ENCODE measurements at places on chromosomes 4 and X. TPM values are rescaled to one million over a fixed set of nuclear protein-coding genes. Genes with fewer than 3 reads are reported as not detected.

H2BW1 gene
- not detected for total RNA-seq

GRCh38 chrX:55107911-55108310 is 19.1 kb downstream of the PAGE2 start:
- no peak overlapping the region for H3K4me3 ChIP-seq
- no peaks in the 10 kb centered on the region for H3K36me3 ChIP-seq
- no peak overlapping the region for H3K27ac ChIP-seq
- no peaks in the 10 kb centered on the region for H3K4me1 ChIP-seq

- no peaks in the 10 kb centered on the region for H3K36me3 ChIP-seq
- no peaks in the 10 kb centered on the region for H3K4me1 ChIP-seq
- H3K27me3 ChIP-seq: no peaks in the 10 kb centered on the region
- no peak overlapping the region for H3K4me3 ChIP-seq
- peak overlapping the region; percentile 45 for H3K27ac ChIP-seq
Observed at GRCh38 chr4:76804096-76804495, 93.8 kb downstream of the SOWAHB start.

- H3K4me1 ChIP-seq: peaks cover 2% of the 10 kb centered on the region
- H3K27me3 ChIP-seq: no peaks in the 10 kb centered on the region
- H3K36me3 ChIP-seq: peaks cover 8% of the 10 kb centered on the region
- H3K4me3 ChIP-seq: peak within 1 kb of the TSS; percentile 55
Observed at GRCh38 chr4:147480891-147481576, at the start of gene EDNRA. Gene EDNRA, plus strand, starts transcription at chr4:147481097. Its CDS starts 4,585 bp downstream, at chr4:147485682.

DNA sequence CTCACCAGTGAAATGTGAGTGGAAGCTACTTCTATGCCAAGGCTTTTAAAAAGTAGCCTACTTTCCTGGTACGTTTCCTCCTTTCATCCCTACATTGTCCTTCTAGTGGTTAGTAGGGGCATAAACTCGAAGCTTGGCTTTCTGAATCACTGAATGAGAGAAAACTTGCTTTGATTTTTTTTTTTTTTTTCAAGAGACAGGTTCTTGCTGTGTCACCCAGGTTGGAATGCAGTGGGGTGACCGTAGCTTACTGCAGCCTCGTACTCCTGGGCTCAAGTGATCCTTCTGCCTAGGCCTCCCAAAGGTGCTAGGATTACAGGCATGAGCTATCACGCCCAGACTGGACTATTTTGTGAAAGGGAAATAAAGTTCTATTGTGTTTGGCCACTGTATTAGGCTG is 89.1 kb upstream of the IGFBP7 start:
- H3K27ac ChIP-seq: no peak overlapping the region
- H3K4me3 ChIP-seq: no peak overlapping the region
- H3K4me1 ChIP-seq: no peaks in the 10 kb centered on the region
- DNase-seq: no peak
- no peaks in the 10 kb centered on the region for H3K36me3 ChIP-seq
